IMR-90 (cell line): ENCODE measurements at places on chromosomes 1 and 21. TPM values are rescaled to one million over a fixed set of nuclear protein-coding genes. Genes with fewer than 3 reads are reported as not detected.

Gene FCRL3
- total RNA-seq, result not detected in 2 replicates

Gene FCGR2B
- total RNA-seq, result not detected in 2 replicates

DNA sequence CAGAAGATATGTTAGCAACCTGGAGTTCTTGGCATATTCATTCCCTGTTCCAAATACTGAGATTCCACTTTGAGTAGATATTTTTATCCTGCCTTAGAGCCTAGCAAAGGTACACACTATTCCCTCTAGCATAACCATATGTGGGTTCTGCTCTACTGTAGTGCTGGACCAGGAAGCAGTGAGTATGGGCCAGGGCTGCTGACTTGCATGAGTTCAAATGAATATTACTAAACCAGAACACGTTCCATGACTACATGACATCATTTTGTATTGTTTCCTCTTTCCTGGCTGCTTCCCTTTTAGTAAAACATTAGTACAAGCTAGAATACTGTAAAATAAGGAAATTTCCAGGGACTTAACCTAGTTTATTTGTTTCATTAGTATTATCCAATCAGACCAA, 41.1 kb downstream of the TNFSF18 start:
- no peak for DNase-seq

- peak; percentile 44 for DNase-seq
Measured at GRCh38 chr1:99674115-99675064, 28.5 kb downstream of the PALMD start.

- DNase-seq, result no peak
Measured at GRCh38 chr1:116133696-116134475, 22.7 kb downstream of the MAB21L3 start.

DNA sequence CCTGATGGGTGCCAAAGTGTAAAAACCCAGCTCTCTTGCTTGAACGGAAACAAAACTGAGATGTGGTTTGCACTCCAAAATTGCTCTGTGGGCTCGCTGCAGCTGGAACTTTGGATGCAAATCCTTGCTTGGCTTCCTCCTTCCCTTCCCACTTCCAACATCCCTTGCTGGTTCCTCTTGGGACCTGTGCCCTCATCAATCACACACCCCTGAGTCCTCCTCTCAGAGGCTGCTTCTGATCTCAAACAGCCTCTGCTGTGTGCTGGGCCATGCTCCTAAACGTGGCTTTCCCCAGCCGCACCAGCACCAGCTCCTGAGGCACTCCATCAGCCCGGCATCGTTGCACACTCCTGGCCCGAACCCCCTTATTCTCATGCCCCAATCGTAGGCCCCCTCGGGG, 124.3 kb upstream of the RAB4A start:
- no peak for DNase-seq

DNA sequence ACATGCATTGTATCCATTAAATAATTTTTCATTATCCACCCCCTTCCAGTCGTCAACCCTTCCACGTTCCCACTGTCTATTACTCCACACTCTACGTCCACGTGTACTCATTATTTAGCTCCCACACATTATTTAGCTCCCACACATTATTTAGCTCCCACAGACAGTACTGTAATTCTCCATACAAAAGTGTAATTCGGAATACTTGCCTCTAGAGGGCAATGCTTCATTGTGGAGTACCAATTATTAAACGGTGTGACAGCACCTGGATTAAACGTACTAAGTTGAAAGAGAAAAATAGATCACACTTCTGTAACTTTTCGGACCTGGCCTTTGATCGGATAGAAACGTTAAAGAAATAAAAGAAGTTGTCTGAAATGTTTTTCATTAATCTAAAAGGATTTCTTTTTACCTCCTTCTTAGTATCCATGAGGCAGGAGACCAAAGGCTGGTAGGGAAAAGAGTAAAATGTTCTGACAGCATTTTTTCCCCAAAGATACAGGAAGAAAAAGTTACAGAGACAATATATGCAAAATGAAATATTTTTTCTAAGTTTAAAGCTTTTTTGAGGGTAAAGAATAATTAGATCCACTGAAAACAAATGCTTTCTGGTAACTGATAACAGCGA, 99.2 kb downstream of the LHX8 start:
- peak; percentile 2 for DNase-seq

DNA sequence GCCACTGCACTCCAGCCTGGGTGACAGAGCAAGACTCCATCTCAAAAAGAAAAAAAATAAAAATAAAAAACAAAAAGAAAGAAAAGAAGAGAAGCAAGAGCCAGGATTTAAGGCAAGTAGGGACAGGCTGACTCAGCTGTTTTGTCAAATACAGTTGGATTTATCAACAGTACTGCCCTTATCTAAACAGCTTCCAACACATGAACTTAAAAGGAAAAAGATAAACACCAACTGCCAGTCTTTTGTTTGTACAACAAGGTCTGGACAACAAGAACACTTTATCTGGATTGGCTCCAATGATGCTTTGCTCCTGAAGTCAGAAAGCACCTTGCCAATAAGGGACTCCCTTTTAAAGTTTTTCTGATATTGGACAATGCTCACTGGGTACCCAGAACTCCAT, 886.0 kb downstream of the ADGRL2 start:
- DNase-seq, result no peak

DNA sequence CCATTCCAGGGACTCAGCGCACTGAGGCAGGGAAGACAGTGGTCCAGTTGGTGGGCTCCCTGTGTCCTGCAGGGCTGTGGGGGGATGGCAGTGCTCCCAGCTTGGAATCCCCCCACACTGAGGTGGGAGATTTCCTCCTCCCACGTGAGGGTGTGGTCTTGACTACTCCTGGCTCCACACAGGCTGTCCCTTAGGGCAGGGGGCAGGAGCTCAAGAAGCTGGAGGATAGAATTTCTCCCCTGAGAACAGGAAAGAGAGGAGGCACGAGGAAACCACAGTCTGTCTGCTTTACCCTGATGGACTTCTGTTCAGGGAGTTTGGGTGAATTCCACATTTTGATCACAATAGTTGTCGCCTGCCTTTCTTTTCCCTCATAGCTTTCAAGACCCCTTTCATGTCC, 62.1 kb downstream of the CACNA1E start:
- DNase-seq, result no peak

DNA sequence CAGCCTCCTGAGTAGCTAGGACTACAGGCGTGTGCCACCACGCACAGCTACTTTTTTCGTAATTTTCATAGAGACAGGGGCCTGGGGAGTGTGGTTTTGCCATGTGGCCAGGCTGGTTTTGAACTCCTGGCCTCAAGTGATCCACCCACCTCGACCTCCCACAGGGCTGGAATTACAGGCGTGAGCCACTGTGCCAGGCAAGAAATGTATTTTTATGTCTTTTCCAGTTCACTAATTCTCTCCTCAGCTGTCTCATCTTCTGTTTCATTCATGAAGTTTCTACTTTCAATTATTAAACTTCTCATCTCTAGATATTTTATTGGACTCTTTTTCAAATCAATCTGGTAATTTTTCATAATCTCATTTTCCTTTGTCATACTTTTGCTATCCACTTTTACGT, 72.1 kb upstream of the DISP3 start:
- DNase-seq, result no peak

DNA sequence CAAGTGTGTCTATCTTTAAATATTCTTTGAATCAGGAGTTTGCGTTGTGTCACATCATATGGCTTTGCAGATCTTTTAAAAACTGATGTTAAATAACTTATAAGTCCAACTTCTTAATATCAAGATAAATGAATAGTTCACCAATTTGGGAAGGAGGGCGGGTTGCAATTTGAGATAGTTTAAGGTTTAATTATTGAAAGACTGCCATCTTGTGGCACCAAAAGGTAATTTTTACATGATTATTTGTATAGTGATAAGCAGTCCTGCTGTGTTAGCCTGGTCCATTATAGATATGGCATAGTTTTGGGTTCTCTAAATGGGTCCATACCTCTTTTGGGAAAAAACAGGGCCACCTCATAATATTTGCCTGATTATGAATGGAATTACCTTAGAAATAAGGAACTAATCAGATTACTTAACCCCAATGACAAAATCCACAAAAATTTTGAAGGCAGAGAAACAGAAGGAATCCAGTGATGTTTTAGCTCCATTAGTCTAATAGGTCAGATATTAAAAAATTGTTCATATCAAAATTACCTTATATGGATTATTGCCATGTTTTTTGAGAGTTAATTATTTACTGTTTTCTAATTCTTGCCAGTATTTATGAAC, 64.3 kb downstream of the PRKAA2 start:
- DNase-seq, result peak; percentile 65

DNA sequence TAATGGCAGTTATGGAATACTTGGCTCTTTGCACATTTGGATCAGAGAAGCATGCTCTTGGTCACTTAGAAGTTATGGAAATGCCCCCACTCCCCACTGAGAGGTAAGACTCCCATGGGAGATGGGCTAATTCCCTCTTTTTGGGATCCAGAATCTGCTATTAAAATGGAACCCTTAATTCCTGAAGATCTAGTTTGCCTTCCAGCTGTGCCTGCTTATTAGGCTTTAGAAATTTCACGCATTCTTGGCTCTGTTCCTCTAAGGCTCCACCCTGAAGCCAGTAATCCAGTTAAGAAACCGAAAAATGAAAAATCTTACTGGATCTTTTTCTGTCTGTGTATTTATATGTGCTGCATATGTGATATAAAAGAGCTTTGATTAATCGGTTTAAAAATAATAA, 76.7 kb downstream of the USH2A start:
- no peak for DNase-seq

DNA sequence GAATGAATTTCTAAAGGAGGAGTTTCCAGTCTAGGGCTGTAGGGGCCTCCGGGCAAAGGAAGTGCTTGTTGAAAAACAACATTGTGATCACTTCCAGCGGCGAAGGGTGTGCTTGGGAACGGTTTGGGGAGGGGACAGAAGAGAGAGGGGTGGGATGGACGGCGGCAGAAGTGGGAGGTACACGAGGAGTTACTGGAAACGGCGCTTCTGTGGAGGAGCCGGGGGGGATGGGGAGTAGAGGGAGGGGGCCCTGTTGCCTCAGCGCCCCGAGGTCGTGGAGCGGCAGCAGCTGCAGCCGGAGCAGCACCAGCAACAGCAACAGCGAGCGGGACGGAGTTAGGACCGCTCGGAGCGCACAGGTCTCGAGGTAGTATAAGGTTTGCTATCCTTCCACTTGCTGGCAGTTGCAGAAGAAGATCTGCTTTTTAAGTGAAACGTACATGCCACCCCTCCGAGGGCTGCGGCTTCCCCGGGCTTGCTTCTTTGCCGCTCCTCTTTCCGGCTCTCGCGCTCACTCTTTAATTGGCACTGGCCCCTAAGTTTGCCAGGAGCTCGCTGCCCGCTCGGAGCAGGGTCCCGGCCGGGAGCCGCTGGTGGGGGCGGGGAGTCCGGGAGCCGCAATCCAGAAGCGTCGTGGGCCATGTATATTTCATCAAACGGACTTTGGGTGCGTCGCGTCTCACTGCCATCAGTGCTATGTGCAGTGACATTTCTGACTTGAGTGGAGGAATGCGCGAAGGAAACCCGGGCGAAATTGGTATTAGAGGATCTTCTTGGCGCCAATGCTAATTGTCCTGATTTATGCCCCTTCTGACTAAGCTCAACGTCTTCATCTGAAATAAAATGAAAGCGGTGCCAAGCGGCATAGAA, 771 bp upstream of the NTNG1 start:
- peak; percentile 36 for DNase-seq

Gene NPL
- total RNA-seq, result 0.36 and 0.83 TPM in 2 replicates

DNA sequence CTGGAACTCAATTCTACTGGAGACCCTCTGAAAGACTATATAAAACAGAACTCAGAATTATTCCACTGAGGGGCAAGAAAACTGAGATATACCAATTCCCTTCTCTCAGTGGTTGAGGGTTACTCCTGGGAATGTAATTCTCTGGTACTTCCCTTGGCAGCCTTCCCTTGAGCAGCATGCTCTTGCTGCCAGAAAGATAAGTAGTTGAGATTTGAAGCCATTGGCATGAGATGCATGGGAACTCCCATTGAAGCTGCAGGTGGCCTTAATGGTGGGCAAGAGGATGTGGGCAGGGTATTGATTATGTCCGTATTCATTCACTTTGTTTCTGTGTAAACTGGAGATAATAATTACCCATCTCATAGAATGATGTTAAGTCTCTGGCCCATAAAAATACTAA, 28.6 kb upstream of the C1orf185 start:
- no peak for DNase-seq

Gene KCNK1
- 0.90 and 1.1 TPM in 2 replicates for total RNA-seq

DNA sequence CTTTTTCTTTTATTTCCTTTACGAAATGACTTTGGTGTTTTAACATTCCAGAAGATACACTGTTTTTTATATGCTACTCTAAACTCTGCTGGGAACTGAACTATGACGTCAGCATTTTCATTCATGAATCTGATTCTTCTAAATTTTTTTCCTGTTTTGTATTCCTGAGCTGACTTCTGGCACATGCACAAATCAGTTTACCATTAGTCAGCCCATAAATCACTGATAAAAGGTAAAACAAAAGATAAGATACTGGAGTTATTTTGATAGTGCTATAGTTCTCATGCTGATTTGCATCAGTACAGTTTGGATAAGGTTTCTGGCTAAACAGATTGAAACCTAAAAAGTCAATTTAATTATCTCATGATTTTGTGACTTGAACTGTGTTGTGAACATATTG, 10.4 kb downstream of the CAMTA1 start:
- DNase-seq, result peak; percentile 97

Gene C1orf94
- total RNA-seq, result not detected in 2 replicates

Gene PTTG1IP
- 194 and 230 TPM in 2 replicates for total RNA-seq

- no peak for DNase-seq
Measured at GRCh38 chr1:14321422-14321821, 277.1 kb upstream of the KAZN start.

Gene TTC22
- not detected in 2 replicates for total RNA-seq

DNA sequence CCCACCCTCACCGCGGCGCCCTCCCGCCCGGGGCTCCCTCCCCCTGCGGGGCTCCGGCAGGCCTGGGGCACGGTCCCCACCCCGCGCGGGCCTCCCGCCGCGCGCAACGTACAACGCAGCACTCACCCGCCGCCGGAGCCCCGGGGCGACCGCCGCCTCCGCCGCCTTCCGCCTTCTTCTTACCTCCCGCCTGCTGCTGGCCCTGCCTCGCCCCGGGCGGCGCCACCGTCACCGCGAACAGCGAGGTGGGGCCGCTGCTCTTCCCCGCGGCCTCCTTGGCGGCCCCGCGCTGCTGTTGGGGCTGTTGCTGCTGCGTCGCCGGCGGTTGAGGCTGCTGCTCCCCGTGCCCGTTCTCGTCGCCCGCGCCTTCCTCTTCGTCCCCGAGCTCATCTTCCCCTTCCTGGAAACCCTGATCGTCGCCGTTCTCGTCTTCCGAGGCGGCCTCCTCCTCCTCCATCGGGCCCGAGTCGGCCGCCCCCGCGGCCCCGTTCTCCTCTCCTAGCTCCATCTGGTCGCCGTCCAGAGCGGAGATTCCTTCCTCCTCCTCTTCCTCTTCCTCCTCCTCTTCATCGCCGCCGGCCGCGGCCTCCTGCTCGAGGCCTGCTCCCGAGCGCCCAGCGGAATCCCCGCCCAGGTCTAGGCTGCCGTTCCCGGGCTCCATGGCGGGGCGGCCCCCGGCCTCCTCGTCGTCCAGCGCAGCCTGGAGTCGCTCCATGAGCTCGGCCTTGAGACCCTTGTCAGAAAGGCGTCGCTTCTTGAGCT, 671 bp downstream of the HNRNPU start:
- no peak for DNase-seq

DNA sequence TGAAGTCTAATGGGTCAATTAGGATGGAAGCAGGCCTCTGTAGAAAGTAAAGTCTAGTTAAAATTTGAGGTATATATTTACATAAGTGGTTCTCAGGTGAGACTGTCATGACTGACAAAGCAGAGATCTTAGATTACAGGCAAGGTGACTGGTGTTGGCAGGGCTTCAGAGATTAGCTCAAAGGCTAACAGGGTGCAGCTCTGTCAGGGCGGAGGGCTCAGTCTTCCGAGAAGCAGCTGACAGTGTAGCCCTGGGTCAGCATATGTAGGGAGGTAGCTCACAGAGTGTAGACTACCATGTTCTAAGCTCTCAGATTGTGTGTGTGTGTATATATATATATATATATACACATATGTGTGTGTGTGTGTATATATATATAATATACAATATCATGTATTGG, 54.7 kb downstream of the RBM11 start:
- no peak for DNase-seq
